M059J (cell line): ENCODE measurements at places on chromosomes 7 and 10.

- no peak for DNase-seq
Measured at GRCh38 chr10:84336406-84337090, 8.2 kb downstream of the CCSER2 start.

GRCh38 chr10:127175357-127176110 lies 20.9 kb downstream of the INSYN2A start:
- DNase-seq, result no peak

- peak; percentile 89 for DNase-seq
Measured at GRCh38 chr7:108270385-108271015, 140.3 kb upstream of the LAMB4 start.

DNA sequence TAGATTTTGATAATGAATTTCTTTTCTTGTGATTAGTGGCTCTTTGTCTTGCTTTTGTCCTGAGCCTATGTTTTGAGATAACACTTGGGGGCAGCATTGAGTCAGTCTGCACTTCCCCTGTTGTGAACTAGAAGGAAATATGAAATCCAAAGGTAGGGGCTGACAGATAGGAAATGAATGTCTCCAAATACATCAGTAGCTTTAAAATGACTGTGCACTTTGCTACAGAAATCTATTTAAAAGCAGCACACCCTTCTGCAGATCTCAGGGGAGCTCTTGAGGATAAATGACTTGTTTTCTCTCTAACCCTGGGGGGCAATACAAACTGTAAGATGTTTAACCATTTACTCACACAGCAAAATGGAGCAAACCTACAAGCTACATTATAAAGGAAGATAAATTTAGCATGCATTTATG lies 176.0 kb upstream of the MYO3A start:
- peak; percentile 44 for DNase-seq

GRCh38 chr7:156155988-156156733 lies 343.9 kb upstream of the SHH start:
- DNase-seq, result peak; percentile 5

DNA sequence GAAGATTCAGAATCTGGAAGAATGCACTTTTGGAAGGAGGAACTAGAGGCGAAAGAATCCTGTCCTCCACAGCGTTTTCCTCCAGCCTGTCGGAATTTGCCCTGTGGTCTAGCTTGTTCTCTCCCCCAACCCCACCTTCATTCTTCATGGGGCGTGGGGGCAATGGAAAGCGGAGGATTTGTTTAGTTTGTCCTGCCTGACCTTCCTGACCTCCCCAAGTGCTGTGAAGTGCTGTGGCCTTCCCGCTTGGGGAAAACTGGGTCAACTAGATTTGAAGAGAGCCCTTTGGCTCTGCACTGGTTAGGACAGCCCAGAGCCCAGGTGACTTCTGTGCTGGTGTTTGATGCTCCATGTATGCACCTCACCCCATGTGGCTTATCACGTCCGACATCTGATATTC lies 49.1 kb downstream of the GATA3 start:
- DNase-seq, result no peak

- DNase-seq, result peak; percentile 42
Measured at GRCh38 chr10:77638321-77639101, 903 bp upstream of the KCNMA1 start.

GRCh38 chr10:1732564-1732996 lies 4.7 kb downstream of the ADARB2 start:
- no peak for DNase-seq

- DNase-seq, result peak; percentile 36
Measured at GRCh38 chr10:71234970-71235685, 22.8 kb downstream of the UNC5B start.

DNA sequence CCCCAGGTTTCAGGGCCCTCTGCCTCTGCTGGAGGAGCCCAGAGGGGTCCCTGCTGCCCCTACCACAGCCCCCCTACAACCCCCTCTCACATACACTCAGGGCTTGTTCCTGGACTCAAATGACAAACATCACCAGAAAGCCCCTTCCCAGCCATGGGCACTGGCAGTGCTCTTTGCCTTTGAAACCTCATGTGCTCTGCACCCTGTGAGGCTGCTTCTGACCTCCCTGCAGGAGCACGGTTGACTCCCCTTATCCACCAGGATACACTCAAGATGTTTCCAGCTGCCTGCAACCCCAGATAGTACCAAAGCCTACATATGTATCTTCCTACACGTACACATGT lies 3.5 kb upstream of the ADIRF start:
- DNase-seq, result no peak

GRCh38 chr10:124306520-124306919 lies 112.2 kb downstream of the OAT start:
- DNase-seq, result no peak

- DNase-seq, result no peak
Measured at GRCh38 chr10:121891103-121891502, 36.7 kb downstream of the ATE1 start.

DNA sequence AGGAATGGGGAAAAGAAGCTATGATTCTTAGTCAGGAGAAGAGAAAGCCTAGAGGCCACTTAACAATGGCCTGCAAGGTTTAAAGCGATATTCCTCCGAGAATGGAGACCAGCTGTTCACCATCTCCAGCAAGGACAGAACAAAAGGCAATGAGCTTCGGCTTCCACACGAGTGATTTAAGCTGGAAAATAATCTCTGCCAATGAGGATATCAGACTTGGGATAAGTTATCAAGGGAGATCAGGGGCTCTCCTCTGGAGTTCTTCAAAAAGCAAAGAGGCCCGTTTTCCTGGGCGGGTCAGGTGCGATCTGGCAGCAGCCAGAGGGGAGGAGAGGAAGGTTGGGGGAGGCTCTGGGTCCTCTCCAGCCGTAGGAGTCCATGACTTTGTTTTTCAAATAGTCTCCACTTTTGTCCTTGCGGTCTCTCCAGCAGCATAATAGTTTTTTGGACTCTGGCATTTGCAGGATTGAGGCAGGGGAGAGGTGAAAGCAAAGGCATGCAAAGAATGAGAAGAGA lies 211.3 kb downstream of the SKIDA1 start:
- no peak for DNase-seq

DNA sequence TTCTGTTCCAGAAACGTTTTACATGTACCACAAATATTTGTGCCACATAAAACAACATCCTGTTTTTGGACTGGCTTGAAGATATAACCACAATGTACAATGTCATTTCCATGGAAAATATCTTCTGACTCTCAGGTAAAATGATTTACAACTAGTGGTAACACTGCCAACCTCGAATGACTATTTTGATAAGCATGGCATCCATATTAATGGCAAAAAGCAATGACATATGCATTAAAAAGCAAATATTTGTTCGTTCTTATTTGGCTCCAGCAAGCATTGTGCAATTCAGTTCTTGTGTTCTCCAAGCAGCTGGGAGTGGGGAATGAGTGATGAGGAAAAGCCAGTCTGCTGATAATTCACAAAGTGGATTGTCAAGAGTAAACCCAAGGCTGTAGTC lies 289.0 kb downstream of the PLXDC2 start:
- DNase-seq, result peak; percentile 15

GRCh38 chr7:100604028-100604975 lies 2.1 kb downstream of the PCOLCE start:
- DNase-seq, result peak; percentile 82

- DNase-seq, result no peak
Measured at GRCh38 chr10:105770524-105771212, 1129.6 kb downstream of the SORCS3 start.

GRCh38 chr10:110851020-110851612 lies 20.6 kb upstream of the PDCD4 start:
- peak; percentile 29 for DNase-seq

GRCh38 chr10:5614155-5614721 lies 52.2 kb downstream of the ASB13 start:
- DNase-seq, result peak; percentile 24

GRCh38 chr7:154646126-154647013 lies 356.6 kb downstream of the PAXIP1 start:
- peak; percentile 75 for DNase-seq
